Activated CD4-positive, alpha-beta T cell treated with anti-CD3 and anti-CD28 coated beads, Interleukin-2, amount 50 U/mL, for 1 hour (primary cell): ENCODE measurements at places on chromosomes 3 and 15.

DNA sequence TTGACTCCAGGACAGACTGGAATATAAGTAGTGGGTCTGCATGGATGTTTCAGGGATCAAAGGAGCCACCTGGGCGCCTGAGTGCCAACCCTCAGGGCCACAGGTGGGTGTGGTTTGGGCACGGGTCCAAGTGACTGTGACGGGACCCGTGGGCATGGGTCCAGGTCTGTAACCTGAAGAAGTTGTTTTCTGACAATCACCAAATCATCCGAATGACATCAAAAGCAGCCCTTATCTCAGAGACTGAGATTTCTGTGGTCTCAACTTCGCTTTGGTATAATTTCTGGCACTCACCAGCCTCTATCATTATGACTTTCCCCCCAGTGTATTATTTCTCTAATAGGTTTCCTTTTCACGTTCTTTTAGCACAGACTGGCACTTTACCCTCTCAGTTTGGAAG lies 24.4 kb downstream of the RLBP1 start:
- DNase-seq, result no peak

GRCh38 chr3:33940736-33941135 lies 142.3 kb downstream of the PDCD6IP start:
- DNase-seq, result no peak

DNA sequence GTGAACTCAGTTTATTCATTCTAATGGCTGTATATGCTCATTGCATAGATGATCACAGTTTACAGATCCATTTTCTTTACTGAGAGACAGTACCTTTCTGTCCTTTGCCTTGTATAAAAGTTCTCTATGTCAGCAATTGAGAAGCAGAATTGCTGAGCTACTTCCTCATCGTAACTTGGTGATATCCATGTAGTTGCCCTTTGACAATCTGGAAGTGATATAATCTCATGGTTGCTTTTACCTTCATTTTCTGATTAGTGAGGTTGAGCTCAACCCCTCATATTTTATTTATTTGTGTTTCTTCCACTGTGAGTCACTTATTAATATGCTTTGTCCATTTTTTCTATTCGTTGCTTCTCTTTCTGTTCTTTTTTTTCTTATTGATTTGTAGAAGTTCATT lies 696.5 kb downstream of the AGBL1 start:
- no peak for DNase-seq

DNA sequence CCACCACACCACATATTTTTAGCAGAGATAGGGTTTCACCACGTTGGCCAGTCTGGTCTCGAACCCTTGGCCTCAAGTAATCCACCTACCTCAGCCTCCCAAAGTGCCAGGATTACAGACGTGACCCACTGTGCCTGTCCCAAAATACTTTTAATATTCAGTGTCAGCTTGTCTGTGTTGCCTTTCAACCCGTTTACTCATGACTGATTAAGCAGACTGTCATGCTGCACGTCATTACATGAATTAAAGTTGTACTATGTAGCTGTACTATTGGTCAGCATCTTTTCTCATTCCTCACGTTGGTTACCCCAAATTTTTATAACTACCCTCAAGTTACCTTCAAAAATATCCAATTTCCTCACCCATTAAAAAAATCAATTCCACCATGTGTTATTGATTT lies 48.7 kb upstream of the GADL1 start:
- no peak for DNase-seq

DNA sequence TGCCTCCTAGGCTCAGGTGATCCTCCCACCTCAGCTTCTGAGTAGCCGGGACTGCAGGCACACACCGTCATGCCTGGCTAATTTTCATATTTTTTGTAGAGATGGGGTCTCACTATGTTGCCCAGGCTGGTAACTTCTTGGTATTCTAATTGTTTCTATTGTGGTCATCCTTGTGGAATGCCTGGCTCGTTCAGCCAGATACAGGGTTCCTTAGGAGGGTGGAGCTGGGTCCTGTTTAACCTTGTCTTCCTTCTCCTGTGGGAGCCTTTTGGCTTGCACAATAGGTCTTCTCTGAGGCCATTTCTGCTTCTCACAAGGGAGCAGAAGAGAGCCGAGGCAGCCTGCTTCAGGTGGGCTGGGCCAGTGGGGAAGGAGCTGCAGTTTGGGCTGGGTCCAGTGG lies 15.7 kb downstream of the PLEKHO2 start:
- DNase-seq, result no peak
